ENCODE measurements at places on chromosomes 2 and 18.

GRCh38 chr2:237289139-237289538, 124.8 kb downstream of the COL6A3 start:
- DNase-seq = no peak

DNA sequence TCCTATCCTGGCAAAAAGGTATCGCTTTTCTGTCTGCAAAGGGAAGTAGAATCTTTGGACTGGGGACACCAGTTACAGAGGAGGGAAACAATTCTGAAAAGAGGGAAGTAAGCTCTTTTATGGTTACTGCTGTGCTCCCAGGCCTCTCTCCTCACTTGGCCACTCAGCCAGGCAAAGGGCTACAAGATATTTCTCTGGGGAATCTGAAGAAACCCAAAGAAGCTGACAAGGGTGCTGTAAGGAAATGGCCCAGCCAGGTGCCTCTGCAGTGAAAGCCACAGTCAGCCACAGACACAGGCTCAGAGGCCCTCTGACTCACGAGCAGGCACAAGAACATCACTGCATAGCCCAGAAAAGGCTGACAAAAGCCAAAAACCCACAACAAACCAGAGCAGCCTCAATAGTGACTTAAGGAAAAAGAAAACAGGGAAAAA, 5.8 kb downstream of the HDLBP start:
- DNase-seq = no peak

- DNase-seq = no peak
These were observed 45.2 kb upstream of the SPRED2 start for GRCh38 chr2:65477590-65477989.

DNA sequence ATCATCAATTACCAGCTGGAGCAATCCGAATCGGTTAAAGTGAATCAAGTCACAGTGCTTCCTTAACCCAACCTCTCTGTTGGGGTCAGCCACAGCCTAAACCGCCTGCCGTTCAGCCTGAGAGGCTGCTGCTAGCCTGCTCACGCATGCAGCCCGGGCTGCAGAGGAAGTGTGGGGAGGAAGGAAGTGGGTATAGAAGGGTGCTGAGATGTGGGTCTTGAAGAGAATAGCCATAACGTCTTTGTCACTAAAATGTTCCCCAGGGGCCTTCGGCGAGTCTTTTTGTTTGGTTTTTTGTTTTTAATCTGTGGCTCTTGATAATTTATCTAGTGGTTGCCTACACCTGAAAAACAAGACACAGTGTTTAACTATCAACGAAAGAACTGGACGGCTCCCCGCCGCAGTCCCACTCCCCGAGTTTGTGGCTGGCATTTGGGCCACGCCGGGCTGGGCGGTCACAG, 496 bp upstream of the ITGA4 start:
- no peak for DNase-seq

- no peak for DNase-seq
These were observed 11.0 kb upstream of the RNF144A start for GRCh38 chr2:6906165-6906741.

GRCh38 chr2:235903782-235904584, 264.2 kb downstream of the GBX2 start:
- no peak for DNase-seq

DNA sequence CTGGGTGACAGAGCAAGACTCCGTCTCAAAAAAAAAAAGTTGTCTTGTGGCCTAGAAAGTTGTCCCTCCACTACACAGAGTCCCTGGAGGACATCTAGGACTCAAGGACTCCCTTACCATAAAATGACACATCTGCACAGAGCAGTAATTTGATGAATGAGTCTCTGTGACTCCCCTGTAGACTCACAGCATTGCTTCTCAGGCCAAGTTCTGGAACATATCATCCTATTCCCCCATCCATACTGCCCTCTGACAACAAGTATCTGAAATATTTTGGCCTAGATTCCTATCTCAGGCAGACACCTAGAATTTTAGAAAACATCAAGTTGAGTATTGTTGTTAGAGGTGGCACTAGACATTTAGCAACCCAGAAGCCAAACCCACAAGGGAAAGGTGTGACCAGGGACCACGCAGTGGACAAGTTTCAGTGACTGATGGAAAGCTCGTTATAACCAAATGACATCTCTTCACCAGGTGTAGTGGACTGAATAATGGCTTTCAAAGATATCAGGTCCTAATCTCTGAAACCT, 97.9 kb upstream of the ATP8B1 start:
- no peak for DNase-seq

- DNase-seq = no peak
These were observed 925.7 kb downstream of the EPHA4 start for GRCh38 chr2:220646424-220646823.

- no peak for DNase-seq
These were observed 35.1 kb downstream of the THAP4 start for GRCh38 chr2:241601841-241602240.

DNA sequence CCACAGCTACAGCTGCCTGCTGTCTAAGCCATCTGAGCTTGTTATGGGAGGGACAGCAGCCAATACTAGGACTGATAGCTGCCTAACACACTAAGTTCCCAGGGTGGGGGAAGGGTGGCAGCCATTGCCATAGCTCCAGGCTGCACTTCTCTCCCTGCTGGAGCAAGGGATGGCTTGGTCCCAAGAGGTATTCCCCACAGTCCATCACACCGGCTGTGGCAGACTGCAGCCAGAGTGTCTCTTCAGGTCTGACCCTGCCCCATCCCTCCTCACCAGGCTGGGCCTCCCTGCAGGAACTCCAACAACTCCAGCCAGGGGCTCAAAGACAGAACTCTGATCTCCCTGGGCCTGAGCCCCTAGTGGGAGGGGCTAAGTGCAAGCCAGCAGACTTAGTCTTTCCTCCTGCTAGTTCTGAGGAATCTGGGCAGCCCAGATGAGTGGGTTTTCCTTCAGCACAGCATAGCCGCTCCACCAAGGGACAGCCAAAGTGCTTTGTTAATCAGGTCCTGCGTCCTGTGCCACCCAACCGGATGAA, 632.1 kb downstream of the SOCS6 start:
- no peak for DNase-seq

- no peak for DNase-seq
These were observed 19.4 kb downstream of the FZD5 start for GRCh38 chr2:207750345-207750744.

GRCh38 chr2:151840216-151841046, 12.2 kb upstream of the ARL5A start:
- DNase-seq = no peak

- no peak for DNase-seq
These were observed 33.7 kb downstream of the EN1 start for GRCh38 chr2:118813601-118814339.

GRCh38 chr18:3667255-3668137, 217.5 kb downstream of the TGIF1 start:
- no peak for DNase-seq

- no peak for DNase-seq
These were observed 2.0 kb downstream of the NBEAL1 start for GRCh38 chr2:203016716-203017115.

GRCh38 chr2:105470979-105471378, 72.1 kb upstream of the FHL2 start:
- no peak for DNase-seq

DNA sequence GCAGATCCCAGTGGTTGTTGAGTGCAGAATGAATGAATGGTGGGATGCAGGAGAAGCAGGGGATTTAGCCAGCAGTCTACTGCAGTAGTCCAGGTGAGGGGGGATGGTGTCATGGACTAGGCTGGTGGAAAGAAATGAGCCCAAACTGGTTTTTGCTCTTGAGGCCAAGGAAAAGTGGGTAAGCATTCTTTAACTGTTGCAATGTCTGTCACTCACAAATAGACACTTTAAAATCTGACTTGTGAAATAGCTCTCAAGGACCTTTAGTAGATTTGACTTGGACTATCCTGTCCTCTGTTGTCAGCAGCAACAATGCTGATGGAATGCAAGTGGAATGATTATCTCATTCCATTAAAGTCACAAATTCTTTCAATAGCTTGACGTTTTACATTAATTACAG, 37.5 kb upstream of the STK17B start:
- no peak for DNase-seq

DNA sequence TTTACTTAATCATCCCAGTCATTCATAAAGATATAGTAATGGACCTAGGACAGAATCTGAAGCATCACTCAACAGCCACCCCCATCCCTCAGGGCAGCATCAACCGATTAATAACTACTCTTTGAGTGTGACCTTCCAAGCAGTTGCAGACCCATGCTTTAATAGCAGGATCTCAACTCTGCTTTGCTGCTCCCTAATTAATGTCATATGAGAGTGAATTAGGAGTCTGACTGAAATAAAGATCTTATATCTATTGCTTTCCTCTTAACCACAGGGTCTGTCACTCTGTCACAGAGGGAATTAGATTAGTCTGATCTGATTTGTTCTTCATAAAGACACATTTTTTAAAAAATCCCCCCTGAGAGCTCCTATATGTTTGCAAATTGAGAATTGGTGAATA, 46.1 kb upstream of the LRP1B start:
- DNase-seq = no peak

- peak; percentile 30 for DNase-seq
These were observed 101.5 kb upstream of the NEDD4L start for GRCh38 chr18:57942493-57942892.

- DNase-seq = no peak
These were observed 31.3 kb downstream of the ACKR3 start for GRCh38 chr2:236600892-236601291.

GRCh38 chr2:56185582-56186046, 1.8 kb downstream of the CCDC85A start:
- no peak for DNase-seq

- no peak for DNase-seq
These were observed 90.3 kb upstream of the RTN4 start for GRCh38 chr2:55140316-55141219.

- DNase-seq = no peak
These were observed 28.5 kb upstream of the PPP3R1 start for GRCh38 chr2:68280796-68281195.
